ENCODE measurements at places on chromosomes 1 and 21.

- no peak for DNase-seq
Observed at GRCh38 chr1:85244271-85245061, 15.0 kb downstream of the C1orf52 start.

DNA sequence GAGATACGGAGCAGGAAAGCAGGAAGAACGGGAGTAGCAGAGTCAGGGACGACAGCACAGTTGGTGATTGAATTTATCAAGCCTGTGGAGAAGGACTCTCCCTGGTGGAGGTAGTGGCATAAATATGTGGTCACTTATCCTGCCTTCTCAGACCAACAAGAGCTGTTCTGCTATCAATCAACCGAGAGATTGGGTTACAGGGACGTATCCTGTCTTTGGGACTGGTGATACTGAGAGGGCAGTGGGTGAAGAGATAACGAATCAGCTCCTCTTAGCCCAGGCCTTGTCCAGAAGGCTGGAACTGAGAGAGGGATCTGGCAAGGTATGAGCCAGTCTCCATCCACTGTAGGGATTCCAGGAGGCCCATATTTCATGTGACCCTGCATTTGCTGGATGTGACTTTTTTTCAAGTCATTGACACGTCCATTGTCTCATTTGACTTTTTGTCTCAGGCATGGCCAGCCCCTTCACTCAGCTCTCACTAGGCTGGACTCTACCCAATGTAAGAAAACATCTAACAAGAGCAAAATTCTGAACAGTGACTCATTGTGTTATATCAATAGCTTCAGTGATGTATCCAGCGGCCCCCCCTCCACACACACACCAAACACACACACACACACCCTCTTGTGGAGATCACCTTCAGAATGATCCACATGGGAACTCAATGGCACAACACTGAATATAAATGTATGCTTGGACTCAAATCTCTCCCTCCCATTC lies 11.3 kb downstream of the C1orf116 start:
- DNase-seq: no peak

GRCh38 chr1:115668579-115668978 lies 26.8 kb downstream of the VANGL1 start:
- DNase-seq: no peak

DNA sequence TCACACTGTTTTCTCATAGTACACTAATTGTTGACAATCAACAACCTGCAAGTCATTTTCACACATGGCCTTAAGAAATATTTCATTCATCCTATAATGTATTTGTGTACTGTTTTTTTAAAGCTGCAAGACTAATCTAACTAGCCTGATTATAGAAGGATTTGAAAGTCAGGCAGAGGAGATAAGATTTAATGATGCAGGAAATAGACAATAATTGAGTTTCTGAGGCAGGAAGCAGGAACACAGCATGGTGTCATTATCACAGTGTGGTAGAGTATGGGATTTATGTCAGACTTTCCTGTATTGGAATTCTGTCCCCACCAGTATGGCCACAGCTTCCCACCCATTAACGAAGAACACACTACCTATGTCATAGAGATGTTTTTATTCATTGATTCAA lies 138.8 kb downstream of the LRRC7 start:
- no peak for DNase-seq

All from CD4-positive, alpha-beta T cell treated with Interleukin-2 at 100 ng/mL for 4 hours (primary cell).